ENCODE measurements at places on chromosomes 1 and 21.
A peak's percentile ranks its signal among the peaks of the same experiment; 100 is the strongest.

GRCh38 chr21:17387030-17387617, 125.7 kb upstream of the CXADR start:
- DNase-seq, result peak; percentile 26

GRCh38 chr1:203099805-203100515, 14.1 kb upstream of the MYOG start:
- DNase-seq, result no peak

DNA sequence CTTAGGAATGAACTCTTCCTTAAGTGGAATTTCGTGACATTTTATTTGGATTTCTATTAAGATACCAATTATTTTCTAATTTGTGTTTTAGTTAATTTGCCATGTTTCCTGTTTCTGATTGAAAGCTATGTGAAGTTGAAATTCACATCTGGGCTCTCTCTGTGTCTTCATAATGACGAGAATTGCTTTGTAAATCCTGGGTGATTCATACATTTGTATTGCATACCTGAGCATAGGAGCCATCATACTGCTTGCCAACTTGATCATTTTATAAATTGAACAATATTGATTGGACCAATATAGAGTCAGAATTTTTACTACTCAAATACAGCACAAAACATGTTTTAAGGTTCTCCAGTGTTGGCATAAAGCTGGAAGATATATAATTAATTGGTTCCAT, 817.9 kb downstream of the BRINP3 start:
- DNase-seq, result no peak

DNA sequence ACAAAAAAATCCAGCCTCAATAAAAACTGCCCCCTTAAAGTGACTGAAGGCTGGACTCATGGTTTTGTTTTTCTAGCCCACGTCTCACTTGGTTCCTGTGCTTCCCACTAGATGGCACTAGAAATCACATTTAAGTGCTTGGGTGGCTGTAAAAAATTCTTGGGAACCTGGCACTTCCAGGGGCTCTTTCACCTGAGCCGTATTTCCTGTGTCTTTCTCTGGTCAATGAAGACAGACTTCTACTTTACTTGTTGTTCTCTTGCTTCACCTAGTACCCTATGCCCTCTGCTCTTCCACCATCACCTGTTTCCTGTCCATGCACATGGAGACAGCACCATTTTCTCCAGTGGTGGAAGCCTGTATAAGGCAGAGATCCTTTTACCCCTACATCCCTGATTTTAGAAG, 20.0 kb downstream of the METTL13 start:
- DNase-seq, result no peak

GRCh38 chr21:42837421-42838211, 41.7 kb downstream of the WDR4 start:
- no peak for DNase-seq

DNA sequence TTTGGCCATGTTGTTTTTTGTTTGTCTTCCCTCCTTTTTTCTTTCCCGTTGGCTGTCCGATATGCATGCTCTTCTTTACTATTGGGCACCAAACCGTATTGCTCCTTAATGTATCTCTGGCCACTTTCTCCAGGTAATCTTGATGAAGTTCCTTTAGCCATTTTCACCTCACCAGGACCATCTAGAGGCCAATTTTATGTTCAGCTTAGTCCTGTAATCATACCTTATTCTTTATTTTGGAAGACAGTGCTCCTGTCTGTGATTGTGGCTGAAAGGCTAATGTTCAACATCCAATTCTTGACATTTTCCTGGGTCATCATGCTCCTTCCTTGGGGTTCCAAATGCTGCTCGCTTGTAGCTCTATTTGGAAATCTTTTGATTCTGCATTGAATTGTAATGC, 169.5 kb downstream of the S1PR1 start:
- DNase-seq, result no peak

- DNase-seq, result no peak
Observed at GRCh38 chr1:109864047-109864822, 46.4 kb upstream of the CSF1 start.

- DNase-seq, result no peak
Observed at GRCh38 chr1:178408871-178409270, 87.9 kb downstream of the CLEC20A start.

- DNase-seq, result no peak
Observed at GRCh38 chr1:154145986-154146385, 8.9 kb downstream of the NUP210L start.

DNA sequence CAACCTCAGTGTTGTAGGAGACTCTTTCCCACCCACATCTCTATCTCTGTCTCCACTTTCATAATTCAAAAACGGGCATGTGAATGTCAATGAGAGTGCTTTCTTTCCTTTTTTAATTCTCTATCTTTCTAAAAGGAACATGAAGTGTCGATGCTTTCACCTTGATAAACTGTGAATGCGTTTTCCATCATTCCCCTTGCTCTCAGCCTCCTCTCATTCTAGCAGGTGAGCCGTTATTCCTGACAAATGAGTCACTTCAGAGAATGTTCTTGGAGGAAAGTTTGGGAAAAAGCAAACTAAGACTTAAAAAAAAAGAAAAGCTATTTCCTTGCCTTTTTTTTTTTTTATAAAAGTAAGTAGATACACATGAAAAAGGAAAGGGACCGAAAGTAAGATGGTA, 226.0 kb upstream of the C1orf87 start:
- DNase-seq, result no peak

- DNase-seq, result no peak
Observed at GRCh38 chr1:208825300-208825699, 581.1 kb upstream of the PLXNA2 start.

- no peak for DNase-seq
Observed at GRCh38 chr1:176926330-176927086, 238.0 kb downstream of the ASTN1 start.

DNA sequence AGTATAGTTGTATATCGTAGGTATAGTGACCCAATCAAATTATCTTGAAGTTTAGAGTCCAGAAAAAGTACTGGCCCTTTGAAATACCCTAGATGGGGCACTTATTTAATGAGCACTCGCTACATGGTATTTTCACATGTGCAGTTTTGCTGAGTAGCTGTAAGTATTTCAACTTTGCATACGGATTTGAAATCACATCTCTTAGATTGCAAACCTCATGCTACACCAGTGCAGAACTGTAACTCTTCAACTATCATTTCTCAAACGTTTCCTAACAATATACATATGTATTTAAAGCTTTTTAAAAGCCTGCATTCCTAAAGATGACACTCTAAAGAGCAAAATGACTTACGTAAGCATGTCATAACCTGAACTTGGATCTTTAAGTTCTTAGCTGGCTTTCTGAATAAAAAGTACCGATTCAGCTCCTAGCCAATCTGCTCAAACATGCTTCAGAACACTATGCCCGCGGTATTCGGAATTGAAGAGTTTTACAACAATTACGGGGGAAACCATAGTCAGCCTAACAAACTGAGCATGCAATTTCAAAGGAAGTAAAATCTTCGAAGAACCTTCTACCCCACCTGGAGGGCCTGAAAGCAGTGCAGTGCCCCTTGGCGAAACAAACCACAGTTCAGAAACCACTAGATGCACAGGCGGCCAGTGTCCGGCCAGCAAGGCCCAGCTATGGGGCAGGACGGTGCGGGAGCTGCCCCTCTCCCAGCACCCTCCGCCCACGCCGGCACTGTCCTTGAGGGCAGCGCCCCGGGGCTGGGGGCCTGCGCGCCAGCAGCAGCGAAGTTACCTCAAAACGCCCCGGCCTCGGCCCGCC, 863 bp downstream of the FH start:
- DNase-seq, result peak; percentile 28

DNA sequence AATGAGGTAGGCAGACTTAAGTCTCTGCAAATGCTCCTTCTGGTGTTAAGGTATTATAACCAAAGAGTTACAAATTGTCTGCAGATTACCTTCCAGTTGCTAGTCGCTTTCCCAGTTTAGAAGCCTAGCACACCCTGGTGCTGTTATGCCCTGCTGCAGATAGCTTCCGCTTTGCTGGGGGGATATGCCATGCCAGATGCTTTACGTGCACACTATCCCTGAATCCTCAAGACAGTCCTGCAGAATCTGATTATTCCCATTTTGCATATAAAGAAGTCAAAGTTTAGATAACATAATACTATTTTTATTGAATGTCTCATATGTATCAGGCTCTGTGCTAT, 166.5 kb downstream of the DHRS3 start:
- no peak for DNase-seq

DNA sequence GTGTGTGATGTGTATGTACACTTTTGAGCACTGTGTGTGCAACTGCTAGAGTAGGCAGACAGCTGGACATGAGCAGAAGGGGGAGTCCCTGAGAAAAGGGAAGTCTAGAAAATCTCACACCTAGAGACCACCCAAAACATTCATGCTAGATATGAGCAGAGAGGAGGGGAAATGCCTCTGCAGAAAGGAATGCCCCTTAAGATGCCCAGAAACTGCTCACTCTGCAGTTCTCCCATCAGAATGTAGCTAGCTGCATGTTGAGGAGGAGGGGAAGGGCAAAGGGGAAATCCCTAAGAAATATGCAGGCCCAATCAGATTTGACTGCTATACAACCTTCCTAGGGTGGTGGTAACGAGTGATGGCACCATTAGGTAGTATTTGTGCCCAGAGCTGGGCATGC, 31.8 kb upstream of the MAGOH start:
- no peak for DNase-seq

- no peak for DNase-seq
Observed at GRCh38 chr1:10905841-10906655, 106.4 kb upstream of the TARDBP start.

- no peak for DNase-seq
Observed at GRCh38 chr1:152141971-152142584, 16.9 kb downstream of the RPTN start.

DNA sequence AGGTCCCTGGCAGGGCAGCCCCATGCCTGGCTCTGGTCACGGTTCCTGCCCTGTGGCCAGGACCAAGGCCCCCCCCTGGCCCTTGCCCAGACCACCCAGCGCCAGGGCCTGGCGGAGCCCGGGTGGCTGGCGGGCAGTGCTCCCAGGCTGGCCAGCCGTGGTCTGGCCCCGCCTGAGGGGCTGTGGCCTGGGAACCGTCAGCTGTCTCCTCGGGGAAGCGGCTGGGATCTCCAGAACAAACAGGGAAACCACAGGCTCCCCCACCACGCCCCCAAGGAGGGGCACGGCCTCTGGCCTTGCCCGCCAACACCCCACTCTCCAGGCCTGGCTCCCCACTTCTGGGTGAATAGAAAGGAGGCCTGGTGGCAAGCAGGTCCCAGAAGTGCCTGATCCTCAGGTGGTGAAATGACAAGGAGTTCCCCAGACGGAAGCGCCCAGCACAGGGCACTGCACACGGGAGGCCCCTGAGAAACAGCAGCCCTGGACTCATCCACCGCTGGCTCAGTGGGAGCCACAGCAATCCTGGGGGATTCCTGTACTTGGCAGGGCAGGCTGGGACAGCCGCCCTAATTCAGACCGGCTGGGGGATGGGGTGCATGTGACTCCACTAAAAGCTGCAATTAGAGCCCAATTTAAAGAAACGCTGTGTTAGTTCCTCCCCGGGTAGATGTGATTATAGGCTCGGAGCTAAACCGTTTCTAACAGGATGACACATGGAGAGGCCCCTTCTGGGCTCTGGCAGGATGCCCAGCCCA, 78.9 kb downstream of the RAP1GAP start:
- no peak for DNase-seq

DNA sequence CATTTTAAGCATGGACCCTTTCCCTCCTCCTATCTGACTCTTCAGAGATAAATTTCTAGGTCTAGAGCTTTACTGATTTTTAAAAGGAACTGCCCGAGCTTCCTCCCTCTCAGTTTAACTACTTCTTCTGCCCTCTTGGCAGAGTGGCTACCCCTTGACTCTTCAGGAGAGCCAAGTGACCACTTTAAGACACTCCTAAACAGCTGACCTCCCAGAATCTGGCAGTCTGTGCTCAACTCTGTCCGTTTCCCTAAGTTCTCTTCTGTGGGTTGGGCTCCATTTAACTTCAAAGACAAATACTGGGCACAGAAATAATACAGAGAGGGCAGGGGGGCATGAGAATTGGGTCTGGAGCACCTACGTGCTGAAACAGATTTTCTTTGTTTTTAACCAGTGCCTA, 196.3 kb upstream of the FOXD3 start:
- DNase-seq, result no peak

GRCh38 chr1:91697861-91698260, 188.1 kb downstream of the TGFBR3 start:
- no peak for DNase-seq

- DNase-seq, result no peak
Observed at GRCh38 chr1:43415901-43416300, 26.2 kb downstream of the SZT2 start.

GRCh38 chr1:19889656-19890055, 7.5 kb downstream of the OTUD3 start:
- no peak for DNase-seq

DNA sequence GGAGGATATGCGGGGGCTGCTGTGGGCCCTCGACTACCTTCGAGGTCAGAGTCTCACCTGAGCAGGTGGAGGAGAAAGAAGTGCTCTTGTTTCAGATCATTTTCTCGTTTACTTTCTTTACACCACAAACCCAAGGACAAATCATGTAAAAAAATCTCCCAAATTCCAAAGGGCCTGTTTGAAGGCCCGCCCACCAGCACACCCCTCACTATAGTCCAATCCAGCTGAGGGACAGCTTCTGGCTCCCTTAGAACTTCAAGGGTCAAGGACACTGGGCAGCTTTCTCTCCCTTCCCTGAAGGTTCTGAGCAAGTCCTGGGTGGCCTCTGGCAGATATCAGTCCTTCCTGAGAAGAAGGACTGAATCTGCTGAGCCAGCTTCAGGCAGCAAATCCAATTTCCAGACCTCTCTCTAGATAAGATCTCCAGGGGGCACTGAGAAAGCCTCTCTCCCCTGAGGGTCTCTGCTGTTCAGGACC, 5.5 kb downstream of the STK40 start:
- no peak for DNase-seq

- DNase-seq, result no peak
Observed at GRCh38 chr1:178275553-178275952, 181.6 kb downstream of the RASAL2 start.

- no peak for DNase-seq
Observed at GRCh38 chr1:55362558-55362957, 147.4 kb upstream of the USP24 start.

GRCh38 chr1:77687519-77687906, 5.1 kb upstream of the ZZZ3 start:
- DNase-seq, result no peak

DNA sequence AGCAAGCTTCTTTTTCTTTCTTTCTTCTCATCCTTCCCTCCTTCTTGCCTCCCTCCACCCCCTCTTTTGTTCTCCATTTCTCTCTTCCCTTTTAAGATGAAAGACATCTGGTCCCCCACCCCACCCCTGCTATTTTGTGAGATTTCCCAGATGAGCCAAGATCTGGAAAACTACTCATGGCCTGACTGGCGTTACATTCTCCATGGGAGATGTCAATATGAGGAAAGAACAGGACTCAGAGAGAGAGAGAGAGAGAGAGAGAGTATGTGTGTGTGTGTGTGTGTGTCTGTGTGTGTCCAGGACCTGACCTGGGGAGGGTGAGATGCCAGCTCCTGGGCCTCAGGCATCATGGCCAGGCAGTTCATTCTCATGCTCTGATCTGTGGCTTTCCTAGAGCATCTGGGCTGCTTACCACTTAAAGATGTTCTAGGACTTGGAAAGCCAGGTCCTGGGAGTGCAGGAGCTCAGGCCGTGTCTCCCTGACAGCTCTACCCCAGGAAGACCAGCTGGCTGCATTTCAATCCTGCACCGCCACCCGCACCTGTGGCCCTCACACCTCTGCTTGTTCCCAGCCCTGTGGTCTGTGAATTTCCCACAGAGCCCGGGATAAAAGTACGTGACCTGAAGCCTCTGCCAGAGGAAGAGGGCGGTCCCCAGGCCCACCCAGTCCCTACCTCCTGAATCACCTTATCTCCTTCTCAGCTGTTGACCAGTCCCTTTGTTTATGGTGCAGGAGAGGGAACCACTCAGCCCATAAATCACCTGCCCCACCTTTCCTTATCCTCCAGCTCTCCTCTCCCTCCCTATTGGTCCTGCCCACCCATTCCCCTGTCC, 3.2 kb upstream of the BEST4 start:
- no peak for DNase-seq
